ENCODE measurements at places on chromosomes 12 and 14.

- no peak for DNase-seq
These were observed 49.3 kb downstream of the SLC25A21 start for GRCh38 chr14:37122919-37123639.

DNA sequence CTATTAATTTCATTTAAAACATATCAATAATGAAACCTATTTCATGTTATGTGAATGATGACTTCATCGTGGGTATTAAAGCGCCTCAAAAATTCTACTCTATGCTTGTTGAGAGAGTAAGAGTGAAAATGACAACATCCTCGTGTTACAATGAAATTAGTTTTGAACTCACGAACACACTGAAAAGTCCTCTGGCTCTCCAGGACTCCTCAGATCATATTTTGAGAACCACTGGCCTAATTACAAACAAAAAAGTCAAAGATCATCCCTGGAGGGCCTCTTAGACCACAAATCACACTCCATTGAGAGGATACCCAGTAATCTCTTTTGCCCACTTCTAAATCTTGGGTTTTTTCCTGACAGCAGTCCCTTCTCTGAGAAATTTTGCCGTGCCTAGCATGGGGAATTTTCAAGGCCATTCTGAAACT is 19.1 kb downstream of the DAAM1 start:
- no peak for DNase-seq

DNA sequence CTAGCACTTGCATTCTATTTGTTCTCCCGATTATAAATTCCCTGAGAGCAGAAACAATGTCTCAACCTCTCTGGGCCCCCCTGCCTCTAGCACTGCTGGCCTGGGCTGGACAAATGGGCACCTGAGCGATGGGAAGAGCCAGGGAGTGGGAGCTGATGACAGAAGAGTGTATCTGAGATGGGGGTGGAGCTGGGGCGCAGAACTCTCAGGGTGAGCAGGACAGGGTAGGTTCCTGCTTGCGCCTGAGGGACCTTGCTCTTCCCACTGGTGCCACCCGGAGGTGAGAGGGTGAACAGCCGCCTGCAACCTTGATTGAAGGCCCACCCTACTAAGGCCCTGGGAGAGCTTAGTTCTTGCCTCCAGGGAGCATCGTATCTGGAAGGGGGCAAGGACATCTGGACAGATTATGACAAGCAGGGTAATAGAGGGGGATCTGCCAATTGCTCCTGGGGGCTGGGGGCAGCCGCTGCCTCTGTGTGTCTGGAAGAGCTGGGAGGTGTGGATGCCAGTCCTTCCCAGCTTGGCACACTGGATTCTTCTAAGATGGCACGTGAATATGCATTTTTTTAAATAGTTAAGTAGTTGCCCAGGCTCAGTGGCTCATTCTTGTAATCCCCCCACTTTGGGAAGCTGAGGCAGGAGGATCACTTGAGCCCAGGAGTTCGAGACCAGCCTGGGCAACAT is 43.0 kb upstream of the TSPAN9 start:
- no peak for DNase-seq

DNA sequence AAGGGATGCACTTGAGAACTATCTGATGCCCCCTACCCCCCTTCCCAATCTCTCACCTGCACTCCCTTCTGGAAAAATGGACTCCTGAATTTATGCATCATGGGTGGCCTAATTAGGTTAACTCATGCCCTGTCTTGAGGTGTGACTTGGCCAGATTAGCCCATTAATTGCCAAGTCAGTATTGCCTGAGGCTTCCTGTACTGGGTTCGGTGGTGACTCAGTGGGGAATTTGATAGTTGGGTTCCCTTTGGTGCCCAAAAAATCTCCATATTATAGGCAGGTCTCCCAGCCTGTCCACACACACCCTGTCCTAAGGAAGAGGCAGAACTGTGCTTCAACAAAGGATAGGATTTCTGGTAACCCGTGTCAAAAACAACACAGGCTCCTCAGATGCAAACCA is 146.1 kb downstream of the CHST11 start:
- no peak for DNase-seq

GRCh38 chr14:56730538-56731145 is 79.6 kb downstream of the OTX2 start:
- DNase-seq, result no peak

GRCh38 chr14:29919845-29920244 is 7.8 kb downstream of the PRKD1 start:
- DNase-seq, result no peak

- no peak for DNase-seq
These were observed 33.3 kb upstream of the CCDC198 start for GRCh38 chr14:57526942-57527341.

GRCh38 chr14:45526715-45527549 is 273.9 kb upstream of the MIS18BP1 start:
- no peak for DNase-seq

GRCh38 chr12:4567073-4567881 is 5.3 kb downstream of the DYRK4 start:
- DNase-seq, result no peak

DNA sequence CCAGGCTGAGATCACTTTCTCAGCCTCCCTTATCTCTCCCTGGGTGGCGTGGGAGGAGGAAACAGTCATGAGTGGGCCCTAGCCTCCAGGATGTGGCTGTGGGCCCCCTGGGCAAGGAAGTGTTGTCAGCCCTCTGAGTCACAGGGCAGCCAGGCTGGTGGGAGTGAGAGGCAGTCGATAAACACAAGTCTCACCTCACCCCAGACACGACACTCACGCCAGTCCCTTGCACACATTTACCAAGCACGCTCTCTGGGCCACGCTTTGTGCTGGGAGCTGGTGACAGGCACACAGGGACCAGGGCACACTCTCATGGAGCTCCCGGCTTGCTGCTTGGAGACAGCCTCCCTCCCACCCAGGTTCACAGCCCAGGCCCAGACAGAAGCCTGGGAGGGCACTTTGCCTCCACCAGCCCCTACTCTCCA is 1.9 kb upstream of the KRT79 start:
- DNase-seq, result peak; percentile 22

GRCh38 chr12:74412606-74413230 is 124.9 kb upstream of the ATXN7L3B start:
- DNase-seq, result no peak

DNA sequence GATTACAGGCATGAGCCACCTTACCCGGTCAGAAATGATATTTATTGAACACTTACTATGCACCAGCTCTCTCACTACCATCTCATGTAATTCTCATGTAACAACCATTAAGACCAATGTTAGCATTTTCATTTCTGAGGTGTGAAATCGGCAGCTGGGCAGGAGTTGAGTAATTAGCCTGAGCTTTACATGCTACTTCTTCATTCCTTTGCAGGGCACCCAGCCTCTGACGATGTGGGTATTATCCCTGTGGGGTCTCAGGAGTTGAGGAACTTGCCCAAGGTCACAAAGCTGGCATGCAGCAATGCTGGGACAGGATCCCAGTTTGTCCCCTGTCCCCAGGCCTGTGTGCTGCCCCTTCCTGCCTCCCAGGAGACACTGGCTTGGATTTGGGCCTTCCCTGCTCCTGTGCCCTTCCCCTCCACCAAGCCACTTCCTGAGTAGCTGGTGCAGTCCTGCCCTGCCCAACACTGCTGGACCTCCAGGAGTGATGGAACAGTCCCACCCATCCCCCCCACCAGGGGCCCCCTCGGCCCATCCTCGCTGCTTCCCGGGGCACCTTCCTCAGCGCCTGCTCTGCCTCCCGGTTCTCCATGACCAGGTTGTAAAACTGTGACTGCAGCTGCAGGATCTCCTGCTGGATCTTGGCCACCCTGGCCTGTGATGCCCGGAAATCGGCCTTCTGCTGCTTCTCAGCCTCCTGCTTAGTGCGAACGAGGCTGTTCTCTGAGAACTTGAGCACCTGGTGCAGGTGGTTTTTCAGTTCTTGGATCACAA is 14.7 kb downstream of the RITA1 start:
- DNase-seq, result no peak

DNA sequence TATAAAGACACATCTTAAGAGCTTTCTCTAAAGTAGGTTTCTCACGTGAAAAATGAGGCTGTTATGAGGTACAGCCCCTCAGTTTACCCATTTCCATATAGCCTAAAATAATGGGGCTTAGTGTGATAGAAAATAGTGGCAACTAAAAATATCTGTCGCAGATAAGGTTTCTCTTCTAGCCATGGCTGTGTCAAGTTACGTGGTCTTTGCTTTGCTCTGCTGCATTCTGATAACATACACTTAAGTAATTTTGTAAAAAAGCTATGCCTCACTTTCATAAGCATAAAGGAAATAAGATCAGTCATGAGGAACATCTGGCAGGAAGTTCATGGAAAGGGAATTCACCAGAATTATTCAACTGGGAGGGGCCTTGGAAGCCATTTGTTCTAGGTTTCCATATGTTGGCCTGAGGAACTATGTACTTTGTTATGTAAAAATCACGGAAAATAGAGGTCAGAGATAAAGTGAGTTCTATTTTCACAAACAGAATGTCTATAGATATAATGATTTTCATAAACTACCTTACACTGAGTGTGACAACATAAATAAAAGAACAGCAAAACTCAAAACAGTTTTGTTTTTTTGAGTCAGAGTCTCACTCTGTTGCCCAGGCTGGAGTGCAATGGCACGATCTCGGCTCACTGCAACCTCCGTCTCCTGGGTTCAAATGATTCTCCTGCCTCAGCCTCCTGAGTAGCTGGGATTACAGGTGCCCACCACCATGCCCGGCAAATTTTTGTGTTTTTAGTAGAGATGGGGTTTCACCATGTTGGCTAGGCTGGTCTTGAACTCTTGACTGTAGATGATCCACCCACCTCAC is 195.6 kb upstream of the KRR1 start:
- DNase-seq, result no peak

DNA sequence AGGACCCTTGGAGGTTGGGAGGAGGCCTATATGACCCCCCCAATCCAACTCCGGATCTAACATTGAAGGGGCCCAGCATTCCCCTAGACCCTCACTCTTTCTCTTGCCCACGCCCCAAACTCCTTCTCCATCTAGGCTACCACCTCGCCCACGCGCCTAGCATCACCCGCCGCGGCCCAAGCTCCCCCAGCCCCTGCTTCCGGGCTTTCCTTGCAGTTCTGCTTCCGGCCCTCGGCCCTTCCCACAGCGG is 445 bp downstream of the CERS5 start:
- DNase-seq, result peak; percentile 41

DNA sequence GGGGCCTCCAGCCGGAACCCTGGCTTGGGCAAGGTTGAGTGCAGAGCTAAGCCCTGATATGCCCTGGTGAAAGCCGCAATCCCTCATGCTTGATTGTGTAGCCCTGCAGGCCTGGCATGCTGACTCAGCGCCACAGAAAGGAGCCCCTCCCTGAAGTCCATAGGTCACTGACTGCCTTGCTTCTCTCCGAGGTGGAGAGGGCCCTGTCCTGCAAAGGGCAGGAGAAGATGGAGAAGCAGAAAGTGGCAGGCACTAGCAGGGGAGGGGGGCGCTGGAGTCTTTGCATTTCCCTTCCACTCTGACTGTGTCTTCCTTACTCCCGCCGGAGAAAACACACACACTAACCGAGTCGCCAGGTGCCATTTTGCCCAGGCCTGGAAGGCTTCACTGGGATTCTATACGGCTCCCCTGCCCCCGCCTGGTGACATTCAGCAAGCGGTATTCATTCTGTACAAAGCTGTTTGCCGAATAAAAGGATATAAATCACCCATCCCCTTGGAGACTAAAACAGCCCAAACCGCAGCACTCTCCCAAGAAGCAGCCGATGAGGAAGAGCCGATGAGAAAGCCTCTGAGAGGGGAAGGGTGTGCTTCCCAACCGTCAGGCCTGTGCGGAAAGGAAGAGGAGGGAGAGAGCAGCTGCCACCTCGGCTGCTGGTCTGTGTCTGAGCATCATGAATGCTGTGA is 69.8 kb downstream of the SLC6A12 start:
- DNase-seq, result no peak

GRCh38 chr12:12800406-12801180 is 12.6 kb upstream of the DDX47 start:
- no peak for DNase-seq

- no peak for DNase-seq
These were observed 2.8 kb downstream of the SLC5A8 start for GRCh38 chr12:101207086-101207780.

- no peak for DNase-seq
These were observed 585.2 kb downstream of the C12orf50 start for GRCh38 chr12:87444039-87444438.

GRCh38 chr12:65948320-65949008 is 124.2 kb downstream of the HMGA2 start:
- DNase-seq, result no peak

DNA sequence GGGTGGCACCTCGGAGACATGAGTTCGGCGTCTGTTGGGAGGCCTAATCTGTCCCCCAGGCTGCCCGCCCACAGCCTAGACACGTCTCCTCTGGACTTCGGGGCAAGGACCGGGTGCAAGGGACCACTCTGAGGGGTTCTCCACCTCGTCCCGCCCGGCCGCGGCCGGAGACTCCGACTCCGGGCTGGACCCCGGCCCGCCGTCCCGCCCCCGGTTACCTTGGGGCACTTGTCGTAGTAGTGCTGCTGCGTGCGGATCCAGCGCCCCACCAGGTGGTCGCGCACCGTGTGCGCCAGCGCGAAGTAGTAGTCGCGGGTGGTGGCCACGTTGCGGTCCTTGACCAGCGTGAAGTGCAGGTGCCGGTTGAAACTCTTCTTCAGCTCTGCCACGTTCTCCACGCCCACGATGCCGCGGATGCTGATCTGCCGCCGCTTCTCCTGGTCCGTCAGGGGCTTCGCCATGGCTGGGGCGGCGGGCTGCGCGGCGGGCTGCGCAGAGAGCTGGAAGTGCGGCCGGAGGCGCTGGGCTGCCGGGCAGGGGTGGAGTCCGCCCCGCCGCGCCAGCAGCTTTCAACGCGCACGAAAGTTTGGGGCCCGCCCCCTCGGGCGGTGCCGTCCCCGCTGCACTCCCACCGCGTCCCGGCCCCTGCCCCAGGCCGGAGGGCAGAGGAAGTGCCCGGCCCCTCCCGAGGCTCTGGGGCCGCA is at the start of gene PYGL:
PYGL (minus strand) TSS at position 541 of the 704 bp plus-strand sequence; CDS start at position 461, 80 bp downstream.
- DNase-seq, result no peak

All from activated T-helper 9 cell treated with anti-CD3 and anti-CD28 coated beads, Interleukin-2, amount 50 U/mL, for 16 hours (primary cell).